ENCODE measurements at places on chromosomes 2 and 18.

- no peak for DNase-seq
Observed at GRCh38 chr2:152950126-152950525, 231.7 kb downstream of the ARL6IP6 start.

DNA sequence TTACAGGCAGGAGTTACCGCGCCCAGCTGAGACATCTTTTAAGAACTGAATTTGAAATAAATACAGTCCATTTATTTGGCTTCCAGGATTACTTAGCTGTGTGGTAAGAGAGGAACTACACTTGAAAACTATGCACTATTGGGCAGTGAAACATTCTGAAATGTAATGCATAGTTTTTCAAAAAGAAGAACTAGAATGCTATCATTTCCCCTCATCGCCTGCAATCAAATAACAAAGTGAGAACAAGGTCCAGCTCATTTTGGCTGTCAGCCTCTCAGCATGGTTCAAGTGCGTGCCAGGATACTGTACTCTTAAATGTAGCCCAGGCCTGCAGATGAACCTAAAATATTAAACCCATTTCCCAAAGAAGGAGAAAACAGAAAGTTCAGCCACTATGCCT is 76.6 kb upstream of the ARL5A start:
- no peak for DNase-seq

DNA sequence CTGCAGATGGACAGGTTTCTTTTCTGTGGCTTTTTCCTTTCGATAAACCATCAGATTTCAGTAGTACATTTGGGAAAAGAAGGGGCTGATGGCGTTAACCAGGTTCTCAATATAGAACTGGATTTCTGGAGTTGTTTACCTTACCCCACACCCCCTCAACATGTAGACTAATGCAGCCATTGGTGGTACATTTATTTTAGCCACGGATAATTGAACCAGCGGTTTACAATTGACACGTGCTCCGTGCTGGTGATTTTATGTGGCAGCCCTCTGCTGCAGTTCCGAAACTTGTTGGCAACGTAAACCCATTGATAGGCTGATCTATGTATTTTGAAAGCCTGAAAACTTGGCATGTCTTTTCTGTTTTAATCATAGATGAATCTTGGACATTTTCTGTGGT is 5.4 kb downstream of the SOX11 start:
- no peak for DNase-seq

DNA sequence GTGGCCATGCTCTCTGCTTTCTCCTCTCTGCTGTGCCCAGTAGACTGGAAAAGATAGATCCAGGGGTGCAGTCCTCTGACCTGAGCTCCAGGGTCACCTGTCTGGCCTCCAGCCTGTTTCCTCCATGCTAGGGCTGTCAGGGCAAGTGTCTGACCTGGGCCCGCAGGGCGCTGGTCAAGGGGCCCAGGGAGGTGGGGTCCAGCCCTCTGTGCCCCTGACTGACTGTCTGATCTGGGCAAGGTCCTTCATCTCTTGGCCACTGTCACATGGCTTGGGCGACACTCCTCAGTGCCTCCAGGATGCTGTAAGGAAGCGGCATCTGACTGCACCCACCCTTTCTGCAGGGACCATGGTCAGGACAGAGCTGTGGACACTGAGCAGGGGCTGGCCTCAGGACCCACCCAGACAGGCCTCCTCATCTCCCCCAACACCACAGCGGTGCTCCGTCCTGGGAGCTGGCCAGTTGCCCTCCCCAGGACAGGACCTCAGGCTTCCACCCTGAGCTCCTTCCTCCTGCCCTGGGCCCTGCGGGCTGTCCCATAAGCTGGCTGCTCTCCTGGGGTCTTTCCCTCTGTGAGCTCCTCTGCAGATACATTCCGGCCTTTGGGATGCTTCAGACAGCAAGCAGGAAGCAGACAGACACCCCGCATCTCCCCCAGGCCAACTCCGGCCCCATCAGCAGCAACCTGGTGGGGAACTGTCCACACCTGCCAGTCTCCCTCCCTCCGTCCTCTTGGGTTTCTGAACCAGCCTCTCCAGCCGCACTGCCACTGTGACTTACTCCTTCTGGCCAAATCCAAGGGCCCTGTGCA is 21.2 kb upstream of the ALPI start:
- DNase-seq: no peak

DNA sequence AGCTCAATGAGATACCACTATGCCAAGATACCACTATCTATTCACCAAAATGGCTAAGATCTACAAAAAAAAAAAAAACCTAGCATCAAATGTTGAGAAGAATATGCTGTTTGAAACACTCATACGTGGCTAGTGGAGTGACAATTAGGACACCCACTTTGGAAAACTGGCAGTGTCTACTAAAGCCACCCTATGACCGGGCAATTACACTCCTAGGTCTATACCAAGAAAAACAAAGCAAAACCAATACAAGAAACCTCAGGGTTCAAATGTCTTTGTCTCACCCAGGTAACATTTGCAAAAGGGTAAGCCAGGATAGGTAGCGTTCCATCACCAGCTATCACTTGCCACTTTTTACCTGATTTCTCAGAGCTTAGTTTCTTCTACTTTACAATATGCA is 123.6 kb upstream of the CAB39 start:
- DNase-seq: no peak

GRCh38 chr2:96374211-96374951 is 38.8 kb downstream of the NCAPH start:
- DNase-seq: no peak

DNA sequence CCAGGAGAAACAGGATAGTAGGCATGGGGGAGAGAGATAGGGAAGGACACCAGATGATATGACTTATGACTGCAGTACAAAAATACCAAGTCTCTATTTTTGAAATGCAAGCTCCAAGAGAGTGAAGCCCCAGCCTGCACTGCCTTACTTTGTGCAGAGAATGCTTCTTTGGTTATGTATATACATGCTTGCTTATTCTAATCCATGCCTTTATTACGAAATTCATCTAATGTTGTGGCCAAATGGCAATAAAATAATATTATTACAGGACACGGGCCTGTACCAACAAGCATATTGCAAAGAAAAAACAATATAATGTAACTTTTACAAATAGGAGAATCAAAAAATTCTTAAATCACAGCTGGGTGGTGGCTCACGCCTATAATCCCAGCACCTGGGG is 110.8 kb downstream of the BCL11A start:
- DNase-seq: no peak

- DNase-seq: no peak
Observed at GRCh38 chr2:24076849-24077534, 866 bp upstream of the SF3B6 start.

GRCh38 chr18:57063601-57064103 is 83.2 kb upstream of the BOD1L2 start:
- no peak for DNase-seq

DNA sequence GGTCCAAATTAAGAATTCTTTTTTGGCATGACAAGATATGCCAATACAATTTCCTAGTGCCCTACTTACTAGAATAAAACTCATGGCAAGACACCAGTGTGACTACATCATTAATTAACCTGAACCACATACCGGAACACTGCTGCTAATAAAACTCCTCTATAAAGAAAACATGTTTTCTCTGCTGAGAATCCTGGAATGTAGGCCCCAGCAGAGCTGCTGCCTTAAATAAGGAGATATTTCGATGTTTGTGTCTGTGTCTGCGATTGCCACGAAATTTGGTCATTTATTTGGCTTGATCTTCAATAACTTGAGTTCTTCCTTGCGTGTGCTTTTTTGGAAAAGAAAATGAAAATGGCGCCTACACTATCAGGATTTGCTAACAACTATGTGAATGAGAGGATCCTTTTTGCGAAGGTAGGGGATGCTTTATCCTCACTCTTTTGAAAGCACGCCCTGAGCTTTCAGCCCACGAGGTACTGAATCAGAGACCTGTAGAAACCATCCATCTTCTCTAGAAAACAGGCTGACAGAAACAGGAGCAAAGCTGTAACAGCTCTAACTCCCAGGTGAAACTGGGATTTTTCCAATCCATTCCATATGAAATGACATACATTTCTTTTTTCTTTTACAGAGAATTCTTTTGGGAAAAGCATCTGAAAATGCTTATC is 27.0 kb downstream of the KLF7 start:
- no peak for DNase-seq

All from WERI-Rb-1 (cell line).